KG1 (cell line): ENCODE measurements at places on chromosomes 3 and 15.

DNA sequence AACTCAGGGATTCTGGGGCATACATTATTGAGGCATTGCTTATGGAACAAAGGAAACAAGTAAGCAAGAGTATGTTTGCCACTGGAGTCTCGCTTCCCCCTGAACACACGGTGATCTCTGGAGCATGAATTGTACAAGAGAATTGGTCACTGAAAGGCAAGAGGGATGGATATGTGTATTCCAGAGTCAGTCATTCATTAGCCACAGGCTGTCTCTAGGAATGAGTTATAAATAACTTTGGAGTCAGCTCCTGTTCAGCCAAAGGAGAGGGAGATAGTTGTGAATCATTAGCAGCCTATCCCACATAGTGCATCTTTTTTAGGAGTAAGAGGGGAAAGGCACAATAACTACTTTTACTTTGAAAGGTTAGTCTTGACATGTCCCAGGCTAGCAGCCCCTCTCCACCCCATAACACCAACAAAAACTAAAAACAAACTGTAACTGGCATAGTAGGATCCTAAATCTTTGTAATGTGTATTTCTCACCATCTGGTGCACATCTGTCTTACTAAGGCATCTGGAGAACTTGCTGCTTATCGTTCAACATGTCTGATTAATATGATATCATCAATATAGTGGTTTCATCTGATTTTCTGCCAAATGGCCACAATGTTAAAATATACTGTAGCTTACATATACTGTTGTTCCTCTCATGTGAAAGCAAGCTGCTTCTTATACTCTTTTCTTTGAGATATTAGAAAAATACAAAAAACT is 462.2 kb downstream of the GRM7 start:
- DNase-seq: no peak

GRCh38 chr3:30764891-30765290 is 129.6 kb downstream of the GADL1 start:
- no peak for DNase-seq

DNA sequence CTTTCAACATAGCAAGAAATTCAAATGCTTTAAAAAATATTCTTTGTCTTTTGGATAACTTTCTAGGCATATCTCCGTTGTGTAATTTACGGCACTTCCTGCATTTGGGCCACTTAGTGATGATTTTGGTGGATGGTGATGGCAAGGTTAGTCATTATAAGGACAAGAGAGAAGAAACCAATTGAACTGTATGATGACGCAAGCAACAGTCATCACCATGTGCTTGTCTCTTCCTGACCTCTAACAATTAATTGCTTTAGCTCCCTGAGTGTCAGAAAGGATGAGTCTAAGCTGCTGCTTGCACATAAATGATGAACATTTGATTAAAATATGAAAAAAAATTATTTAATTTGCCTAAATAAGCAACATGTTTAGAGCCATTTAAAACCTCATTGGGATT is 11.3 kb upstream of the P2RY12 start:
- DNase-seq: no peak

DNA sequence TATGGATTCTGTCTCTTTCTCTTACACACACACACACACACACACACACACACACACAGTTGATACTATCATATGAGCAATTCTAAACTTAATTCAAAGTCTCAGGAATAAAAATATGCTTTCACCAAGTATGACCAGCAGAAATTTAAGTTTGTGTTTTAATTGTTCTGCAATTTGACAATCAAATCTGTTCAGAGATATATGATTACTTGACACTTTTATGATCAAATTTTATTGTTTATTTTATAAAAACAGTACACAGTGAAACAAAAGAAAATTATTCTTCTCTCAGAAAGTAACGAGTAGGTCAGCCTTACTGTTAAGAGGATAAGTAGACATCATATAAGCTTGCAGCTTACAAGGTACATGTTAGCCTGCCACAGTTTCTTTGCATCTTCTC is 114.3 kb downstream of the NEK10 start:
- DNase-seq: no peak

DNA sequence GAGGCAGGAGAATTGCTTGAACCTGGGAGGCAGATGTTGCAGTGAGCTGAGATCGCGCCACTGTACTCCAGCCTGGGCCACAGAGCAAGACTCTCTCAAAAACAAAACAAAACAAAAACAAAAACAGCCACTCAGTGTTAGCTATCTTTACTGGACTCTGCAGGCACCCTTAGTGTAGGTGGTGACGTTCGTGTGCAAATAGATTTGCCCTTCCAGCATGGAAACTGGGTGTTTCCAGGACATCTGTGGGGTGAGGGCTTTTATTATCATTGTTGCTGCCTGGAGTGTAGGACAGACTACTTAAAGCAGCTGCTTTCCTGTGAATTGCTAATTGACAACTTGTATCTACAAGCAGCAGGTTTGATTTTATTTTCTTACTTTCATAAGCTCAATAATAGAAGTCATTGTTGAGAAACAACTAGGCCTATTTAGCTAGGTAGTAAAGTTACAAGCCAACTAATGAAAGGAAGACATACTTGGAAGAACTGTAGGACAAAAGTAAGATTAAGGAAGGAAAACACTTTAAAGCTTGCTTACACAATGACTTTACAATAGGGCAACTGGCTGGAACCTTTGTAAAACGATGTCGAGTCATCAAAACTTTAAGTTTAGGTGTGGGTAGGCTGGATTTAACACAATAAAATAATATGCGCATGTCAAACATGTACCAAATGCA is 25.4 kb upstream of the SPPL2A start:
- no peak for DNase-seq

- DNase-seq: no peak
Measured at GRCh38 chr3:124890573-124891190, 3.5 kb upstream of the ITGB5 start.

DNA sequence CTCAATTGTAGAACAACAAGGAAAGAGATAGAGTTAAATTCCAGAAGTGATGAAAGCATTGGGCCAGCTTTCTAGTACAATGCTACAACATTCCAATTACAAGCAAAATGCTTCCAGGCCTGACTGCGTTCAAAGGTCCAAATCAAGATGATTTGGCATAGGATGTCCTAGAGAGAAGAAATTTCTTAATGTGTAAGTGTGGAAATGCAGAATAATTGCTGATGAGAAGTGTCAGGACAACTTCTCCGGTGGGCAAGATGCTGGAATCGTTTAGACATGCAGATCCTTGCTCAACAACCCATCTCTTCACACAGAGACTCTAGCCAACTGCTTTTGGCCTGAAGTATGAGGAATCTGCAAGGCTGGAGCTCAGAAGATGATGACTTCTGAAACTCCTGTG is 71.1 kb upstream of the PDZRN3 start:
- no peak for DNase-seq

DNA sequence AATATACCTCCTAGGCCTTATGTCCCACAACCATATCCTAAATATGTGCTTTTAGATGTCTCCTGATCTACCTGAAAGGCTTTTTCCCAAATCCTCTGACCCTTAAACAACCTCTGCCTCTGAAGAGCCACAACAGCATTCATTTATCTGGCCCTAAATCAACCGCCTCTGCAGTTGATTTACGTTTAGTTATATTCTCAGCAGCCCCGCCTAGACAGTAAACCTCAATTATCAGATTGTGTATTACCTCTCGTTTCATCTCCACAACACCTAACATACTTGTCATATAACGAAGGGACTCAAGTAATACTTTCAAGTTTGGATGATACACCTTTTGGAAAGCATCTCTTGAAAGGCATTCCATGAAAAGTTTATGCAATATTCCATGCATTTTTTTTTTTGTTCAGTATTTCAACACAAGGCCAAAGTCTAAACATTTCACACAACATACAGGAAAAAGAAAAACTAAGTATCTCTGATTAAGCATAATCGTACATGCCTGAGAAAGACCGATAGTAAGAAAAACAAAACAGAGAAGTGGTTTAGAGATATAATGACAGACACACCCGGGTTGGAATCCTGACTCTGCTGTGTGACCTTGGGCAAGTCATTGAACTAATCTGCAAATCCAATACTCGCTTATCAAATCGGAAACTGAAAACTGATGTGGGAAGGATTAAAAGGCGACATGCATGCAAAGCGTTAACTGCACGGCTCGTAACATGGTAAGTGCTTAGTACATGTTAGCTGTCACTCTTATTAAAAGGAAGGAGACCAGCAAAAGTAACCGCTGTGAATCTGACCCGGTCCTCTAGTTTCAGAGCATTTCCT is 778 bp downstream of the CRBN start:
- no peak for DNase-seq

DNA sequence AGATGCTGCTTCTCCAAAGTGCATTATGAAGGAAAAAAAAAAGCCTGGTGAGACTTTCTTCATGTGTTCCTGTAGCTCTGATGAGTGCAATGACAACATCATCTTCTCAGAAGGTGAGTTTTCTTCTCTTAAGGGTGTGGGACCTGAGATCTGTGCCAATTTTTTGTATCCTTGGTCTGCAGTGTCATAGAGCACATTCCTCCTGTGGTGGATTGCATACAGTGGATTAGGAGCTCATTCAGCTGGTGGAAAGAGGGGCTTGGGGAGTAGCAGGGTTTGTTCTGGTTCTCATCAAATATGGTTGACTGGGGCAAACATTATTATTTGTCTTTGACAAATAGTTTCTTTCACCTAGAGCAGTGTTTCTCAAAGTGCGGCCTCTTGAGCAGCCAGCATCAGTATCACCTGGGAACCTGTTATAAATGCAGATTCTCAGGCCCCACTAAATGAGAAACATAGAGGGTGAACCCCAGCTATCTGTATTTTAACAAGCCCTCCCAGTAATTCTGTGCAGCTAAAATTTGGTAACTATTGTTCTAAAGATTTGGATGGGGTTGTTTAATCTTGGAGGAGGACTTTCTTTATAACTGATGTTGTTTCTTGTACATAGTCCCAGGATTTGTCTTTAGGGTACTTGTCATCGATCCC is 44.1 kb downstream of the TGFBR2 start:
- DNase-seq: no peak

- DNase-seq: no peak
Measured at GRCh38 chr3:154085799-154086198, 35.4 kb upstream of the ARHGEF26 start.

- DNase-seq: no peak
Measured at GRCh38 chr3:146035366-146035765, 125.6 kb downstream of the PLOD2 start.

- no peak for DNase-seq
Measured at GRCh38 chr3:107641572-107642307, 119.0 kb downstream of the BBX start.

DNA sequence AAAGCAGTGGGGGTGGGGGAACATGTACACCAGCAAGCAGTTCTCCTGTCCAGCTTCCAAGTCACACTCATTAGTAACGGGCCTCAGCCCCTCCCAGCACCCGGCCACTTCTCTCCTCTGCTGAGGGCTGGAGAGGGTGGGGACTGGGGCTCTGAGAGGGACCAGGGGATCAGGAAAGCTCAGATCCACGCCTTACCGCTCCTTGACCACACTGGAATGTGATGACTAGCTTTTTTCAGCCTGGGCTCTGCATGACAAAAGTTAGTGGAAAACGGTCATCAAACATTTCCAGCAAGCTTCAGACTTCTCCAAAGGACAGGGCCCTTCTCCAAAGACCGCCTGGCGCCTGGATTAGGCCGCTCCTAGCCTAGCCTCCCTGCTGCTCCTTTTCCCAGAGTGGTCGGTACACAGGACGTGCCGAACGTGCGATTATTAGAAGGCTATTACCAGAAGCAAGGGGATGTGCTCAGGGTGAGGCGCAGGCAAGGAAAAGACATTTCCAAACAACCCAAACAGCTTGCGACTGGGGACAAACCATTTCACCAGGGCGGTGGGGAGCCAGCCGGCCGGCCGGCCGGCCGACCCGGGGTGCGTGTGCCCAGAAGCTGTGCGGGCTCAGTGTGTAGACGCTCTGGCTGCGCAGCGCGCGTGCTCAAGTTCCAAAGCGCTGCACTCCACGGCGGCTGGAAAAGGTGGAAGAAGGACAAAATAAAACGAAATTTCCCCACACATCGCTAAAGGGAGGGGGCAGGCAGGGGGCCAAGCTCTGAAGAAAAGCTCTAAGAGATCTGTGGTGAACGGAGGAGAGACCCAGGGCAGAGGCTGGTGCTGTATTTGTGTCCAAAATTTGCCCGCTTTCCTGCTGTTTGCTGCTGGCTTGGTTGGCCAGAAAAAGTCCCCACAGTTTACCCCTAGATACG is 51.0 kb upstream of the SSR3 start:
- no peak for DNase-seq
